ENCODE measurements at places on chromosomes 1 and 21. TPM values are rescaled to one million over a fixed set of nuclear protein-coding genes. Genes with fewer than 3 reads are reported as not detected.

DNA sequence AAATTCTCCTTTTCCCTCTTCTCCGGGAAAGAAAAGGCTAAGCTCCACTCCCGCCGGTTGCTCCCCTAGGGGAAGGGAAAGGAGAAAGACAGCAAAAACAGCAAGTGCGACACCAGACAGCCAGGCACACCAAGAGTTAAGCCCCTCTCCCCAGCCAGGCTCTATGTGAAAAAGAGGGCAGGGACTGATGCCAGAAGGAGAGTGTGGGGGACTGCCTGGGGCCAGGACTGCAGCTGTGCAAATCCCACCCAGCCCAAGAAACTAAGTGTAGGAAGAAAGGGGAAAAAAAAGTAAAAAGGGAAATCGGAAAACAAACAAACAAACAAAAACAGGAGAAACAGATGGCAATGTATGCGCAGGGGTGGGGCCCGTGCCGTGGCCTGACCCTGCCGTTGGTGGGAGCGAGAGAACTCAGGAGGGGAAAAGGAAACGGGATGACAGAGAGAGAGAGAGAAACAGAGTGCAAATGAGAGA lies 27.7 kb upstream of the FMO1 start:
- peak; percentile 44 for DNase-seq

- DNase-seq = peak; percentile 54
These were observed 5.9 kb downstream of the SOD1 start for GRCh38 chr21:31665397-31665796.

GRCh38 chr1:203056516-203056915 lies 29.3 kb downstream of the MYOG start:
- DNase-seq = no peak

Gene HJV
- not detected for total RNA-seq

Gene FLG2
- not detected for total RNA-seq

Gene INTS11
- total RNA-seq = 52.5 TPM

Gene CFHR5
- total RNA-seq = not detected

DNA sequence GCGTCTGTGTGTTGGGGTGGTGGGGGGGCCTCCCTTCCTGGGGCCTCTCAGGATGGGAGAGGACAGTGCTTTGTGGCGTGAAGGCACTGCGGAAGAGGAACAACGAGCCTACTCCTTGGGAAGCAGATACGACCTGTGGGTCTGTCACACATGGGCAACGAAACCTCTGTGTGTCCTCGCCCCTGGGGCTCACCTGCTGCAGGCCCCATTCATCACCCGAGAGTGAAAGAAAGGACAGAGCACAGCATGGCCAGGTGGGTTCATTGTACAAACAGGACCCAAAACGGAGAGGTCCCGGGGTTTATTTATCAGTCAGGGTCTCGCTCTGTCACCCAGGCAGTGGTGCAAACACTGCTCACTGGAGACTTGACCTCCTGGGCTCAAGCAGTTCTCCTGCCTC lies 40.1 kb upstream of the LIN9 start:
- DNase-seq = no peak

DNA sequence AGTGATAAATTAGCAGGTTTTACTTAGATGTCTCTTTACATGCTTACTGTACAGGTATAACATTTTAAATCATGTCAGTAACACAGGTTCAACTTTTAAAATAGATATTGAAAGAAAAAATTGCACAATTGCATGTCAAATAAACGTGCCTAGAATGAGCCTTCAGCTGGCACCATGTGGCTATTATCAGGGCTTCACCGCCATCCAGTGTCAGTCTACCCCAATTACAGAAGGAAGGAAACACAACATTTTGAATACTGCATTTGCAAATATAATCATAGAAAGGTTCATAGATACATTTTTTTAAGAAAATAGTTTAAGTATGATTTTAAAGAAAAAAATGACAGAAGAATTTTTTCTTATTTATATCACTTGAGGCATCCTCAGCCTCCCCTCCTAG lies 47.5 kb upstream of the SERTAD4 start:
- DNase-seq = no peak

Gene CACNA1S
- not detected for total RNA-seq

GRCh38 chr1:221039616-221040015 lies 160.4 kb downstream of the HLX start:
- DNase-seq = peak; percentile 75

Data from IMR-90 (cell line).